Hematopoietic multipotent progenitor cell treated with erythropoietin and hydrocortisone succinate and interleukin-3 and kit ligand, for 8 days (in vitro differentiated cells): ENCODE measurements at places on chromosomes 1 and 21.
A peak's percentile ranks its signal among the peaks of the same experiment; 100 is the strongest.

GRCh38 chr21:31912501-31912900 lies 39.7 kb downstream of the HUNK start:
- DNase-seq = no peak

DNA sequence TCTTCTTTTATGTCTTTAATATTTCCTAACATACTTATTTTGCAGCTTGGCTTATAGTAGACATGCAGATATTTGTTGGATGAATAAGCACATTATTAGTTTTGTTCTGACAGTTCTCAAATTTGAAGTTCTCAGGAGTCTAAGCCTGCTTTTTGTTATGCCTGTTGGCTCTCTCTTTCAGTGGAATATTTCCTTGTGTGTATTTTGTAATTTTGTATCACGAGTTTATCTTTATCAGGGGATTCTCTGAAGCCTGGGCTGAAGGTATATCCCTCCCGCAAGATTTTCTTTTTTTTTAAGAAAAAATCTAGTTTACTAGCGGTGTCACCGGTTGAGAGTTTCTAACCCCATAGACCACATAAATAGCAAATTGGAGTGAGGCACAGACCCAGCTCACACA lies 105.9 kb downstream of the RGL1 start:
- DNase-seq = no peak

DNA sequence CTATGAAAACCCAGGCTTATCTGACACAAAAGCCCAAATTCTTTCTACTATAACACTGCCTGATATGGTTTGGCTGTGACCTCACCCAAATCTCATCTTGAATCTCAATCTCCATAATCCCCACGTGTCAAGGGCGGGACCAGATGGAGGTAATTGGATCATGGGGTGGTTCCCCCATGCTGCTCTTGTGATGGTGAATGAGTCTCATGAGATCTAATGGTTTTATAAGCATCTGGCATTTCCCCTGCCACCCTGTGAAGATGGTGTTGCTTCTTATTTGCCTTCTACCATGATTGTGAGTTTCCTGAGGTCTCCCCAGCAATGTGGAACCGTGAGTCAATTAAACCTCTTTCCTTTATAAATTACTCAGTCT lies 123.3 kb upstream of the USP24 start:
- no peak for DNase-seq

- peak; percentile 100 for DNase-seq
Observed at GRCh38 chr1:12005488-12006166, 13.7 kb upstream of the MIIP start.

DNA sequence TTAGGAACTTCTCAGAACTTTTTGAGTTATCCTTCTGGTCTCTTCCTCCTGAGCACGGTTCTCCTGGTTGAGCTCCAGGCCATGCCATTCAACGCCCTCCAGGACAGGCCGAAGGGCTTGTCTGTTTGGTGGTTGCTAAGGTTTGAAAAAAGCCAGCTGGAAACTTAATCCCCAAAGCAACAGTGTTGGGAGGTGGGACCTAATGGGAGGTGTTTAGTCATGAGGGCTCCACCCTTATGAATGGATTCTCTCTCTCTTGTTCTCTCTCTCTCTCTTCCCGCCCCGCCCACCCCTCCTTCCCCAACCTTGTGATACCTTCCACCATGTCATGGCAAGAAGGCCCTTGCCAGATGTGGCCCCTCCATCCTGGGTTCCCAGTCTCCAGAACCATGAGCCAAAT lies 829 bp downstream of the KCNE1 start:
- DNase-seq = no peak

DNA sequence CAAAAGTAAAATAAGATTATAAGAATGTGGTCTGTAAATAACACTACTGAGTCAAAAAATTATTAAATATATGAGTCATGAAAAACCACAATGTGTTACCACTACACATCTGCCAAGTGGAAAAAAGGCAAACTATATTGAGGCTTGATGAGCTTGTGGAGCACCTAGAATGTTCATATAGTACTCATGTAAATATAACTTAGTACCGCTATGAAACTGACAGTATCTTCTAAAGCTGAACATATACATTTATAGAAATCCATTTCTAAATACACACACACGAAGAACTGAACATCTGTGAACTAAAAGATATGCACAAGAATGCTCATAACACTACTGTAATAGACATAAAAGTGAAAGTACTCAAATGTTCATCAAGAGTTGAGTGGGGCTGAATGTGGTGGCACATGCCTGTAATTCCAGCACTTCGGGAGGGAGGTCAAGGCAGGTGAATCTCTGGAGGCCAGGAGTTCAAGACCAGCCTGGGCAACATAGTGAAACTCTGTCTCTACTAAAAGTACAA lies 18.5 kb upstream of the GBP3 start:
- no peak for DNase-seq

GRCh38 chr1:116553386-116554115 lies 17.3 kb downstream of the CD58 start:
- DNase-seq = no peak

DNA sequence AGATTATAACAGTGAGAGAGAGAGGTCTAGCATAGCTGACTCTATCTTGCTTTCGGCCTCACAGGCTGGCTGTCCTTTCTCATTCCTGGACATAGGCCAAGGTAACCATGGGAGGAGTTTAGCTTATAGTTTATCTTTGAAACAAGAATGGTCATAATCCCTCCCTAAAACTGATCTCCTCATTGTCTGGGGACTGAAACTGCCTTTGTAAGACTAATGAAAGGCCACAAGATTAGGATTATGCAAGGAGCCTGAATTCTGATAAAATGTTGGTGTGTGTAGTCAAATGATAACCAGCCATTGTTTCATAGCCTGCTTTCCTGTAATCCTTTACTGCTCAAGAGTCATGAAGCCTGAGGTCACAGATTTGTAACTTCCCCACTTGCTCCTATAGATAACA lies 131.9 kb upstream of the LYPLAL1 start:
- DNase-seq = peak; percentile 2

GRCh38 chr1:229828461-229828860 lies 202.4 kb downstream of the URB2 start:
- DNase-seq = no peak

DNA sequence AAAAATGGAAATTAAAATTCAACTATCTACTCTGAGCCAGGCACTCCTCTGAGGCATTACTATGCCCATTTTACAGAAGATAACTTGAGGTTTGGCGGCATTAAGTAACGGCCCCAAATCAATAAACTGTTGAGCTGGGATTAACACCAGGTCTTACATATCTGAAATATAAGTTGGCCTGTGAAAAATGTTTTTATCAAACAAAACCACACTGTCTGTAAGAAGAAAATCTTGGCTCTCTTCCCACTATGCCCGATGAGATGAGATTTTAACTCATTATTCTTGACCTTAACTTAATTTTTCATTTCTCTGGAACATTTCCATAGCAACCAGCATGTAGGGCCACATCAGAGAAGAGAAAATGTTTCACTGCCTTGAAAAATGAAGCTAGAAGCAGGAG lies 21.8 kb downstream of the RC3H1 start:
- DNase-seq = peak; percentile 75

DNA sequence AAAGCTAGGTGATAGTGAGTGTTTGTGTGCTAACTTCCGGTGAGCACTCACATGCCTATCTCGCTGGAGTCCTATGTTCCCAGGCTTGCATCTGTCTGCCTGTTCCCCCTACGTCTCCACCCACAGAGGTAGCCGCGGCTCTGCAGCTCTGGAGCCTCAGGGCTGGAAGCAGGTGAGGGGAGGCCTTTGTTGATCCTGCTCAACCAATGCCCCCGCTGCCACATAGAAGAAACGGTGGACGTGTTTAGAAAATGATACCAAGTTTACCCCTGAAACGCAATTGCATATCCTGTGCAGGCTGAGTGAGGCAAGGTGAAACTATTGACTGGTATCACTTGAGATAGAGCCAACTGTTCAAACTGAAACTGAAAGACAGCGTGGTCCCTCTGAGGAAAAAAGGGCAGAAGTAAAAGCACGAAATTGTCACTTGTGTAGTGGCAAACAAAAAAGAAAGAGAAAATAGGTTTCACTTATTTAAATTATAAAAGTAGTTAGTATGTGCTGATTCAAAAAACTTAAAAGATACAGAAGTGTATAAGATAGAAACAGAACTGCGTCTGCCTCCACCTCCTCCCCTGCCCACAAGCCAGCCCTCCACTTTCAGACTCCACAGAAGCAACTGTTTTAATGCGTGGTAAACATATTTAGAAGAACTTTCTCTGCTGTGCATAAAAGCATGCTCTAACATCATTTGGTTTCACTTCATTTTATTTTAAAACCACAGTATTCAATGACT lies 38.6 kb upstream of the ETS2 start:
- DNase-seq = peak; percentile 69

- DNase-seq = peak; percentile 83
Observed at GRCh38 chr1:55215194-55216021, at the start of gene USP24. Gene USP24, minus strand, starts transcription at chr1:55215364. Its CDS starts 251 bp downstream, at chr1:55215113.

DNA sequence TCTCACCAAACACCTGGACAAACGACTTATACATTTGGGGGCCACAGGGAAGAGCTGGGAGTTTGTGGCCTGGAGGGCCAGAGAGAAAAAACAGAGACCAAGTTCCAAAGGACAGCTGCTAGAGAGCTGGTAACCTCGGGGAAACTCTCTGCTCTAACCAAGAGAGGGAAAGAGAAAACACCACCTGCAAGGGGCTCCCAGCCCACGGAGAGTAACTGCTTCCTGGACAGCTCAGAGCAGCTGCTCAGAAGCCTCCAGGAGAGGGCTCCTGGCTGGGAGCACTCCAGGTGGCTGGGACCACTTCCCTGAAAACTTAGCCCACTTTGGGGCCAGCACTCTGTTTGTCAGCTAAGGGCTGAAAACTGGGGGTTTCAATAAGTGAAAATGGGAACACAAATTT lies 154.8 kb upstream of the GRIK3 start:
- no peak for DNase-seq

DNA sequence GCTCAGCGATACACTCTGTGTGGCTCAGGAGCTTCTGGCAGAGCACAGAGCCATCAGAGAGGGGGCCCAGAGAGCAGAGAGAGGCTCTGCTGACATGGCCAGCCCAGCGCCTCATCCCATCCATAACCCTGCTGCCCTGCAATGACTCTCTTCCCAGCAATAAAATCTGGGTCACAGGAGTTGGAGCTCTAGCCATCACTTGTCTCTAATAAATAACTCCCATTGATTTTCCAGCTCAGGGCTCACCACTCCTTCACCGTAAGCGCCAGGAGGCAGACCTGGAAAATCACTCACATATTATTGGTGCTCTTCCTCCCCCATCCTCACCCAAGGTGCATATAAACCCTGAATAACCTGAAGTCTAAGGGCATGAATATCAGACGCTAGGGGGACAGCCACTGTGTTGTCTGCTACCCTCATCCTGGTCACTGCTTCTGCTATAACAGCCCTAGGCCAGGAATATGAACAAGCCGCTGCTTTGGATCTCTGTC lies at the start of gene APCS:
Gene APCS, plus strand, starts transcription at position 366 of the 491 bp plus-strand sequence. Its CDS starts 96 bp downstream, at position 462.
- DNase-seq = no peak

GRCh38 chr1:50427818-50428779 lies 4.9 kb upstream of the DMRTA2 start:
- no peak for DNase-seq

- no peak for DNase-seq
Observed at GRCh38 chr1:228120857-228121489, 11.9 kb upstream of the MRPL55 start.

DNA sequence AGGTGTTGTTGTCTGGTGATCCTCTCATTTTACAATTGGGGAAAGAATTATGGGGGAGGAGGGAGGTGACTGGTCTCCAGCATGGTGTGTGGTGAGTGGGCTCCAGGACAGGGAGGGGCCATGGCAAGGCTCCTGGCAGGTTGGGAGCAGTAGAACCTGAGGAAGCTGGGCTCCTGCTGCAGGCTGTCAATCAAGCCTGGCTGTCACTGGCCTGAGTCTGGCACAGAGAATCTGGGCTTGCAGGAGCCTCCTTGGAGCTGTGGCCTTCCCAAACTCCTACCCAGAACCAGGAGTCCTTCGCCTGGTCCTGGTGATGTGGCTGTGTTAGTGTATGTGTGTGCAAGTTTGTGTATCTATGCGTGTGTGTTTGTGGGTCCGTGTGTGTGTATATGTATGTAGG lies 131.9 kb upstream of the CSF3R start:
- DNase-seq = no peak

- no peak for DNase-seq
Observed at GRCh38 chr1:42108309-42108708, 44.9 kb upstream of the GUCA2B start.

DNA sequence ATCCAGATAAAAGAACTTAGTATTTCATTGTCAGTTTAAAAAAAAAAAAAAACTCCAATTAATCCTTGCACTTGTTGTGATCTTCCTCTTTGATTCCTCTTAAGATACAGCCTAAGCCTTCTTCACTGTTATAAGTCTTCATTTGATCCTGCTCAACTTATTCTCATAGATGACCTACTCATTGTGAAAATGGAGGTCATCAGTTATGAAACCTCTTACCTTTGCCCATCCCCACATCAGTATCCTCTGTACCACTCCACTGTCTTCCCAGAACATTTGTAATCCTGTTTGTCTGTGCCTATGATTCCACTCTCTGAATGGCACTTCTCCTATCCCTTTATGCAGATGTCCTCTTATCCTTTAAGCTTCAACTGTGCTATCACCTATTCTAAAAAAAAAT lies 28.0 kb downstream of the ODR4 start:
- no peak for DNase-seq

- no peak for DNase-seq
Observed at GRCh38 chr1:22080191-22080590, 27.7 kb downstream of the CDC42 start.

DNA sequence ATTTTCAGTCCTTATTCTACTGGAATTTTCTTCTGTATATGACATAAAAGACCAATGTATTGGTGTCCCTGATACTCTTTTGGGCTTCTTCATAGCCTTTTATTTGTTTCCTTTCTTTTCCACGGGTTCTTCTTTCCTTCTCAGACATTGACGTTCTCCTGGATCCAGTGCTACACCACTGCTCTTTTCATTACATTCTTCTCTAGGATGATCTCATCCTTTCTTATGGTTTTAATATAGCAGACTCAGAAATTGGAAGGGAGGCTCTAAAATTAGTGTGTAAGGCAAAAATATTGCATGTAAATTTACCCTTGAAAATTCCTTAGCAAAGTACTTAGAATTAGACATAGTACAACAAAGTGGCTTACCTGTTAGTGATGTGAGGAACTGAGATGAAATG lies 65.3 kb downstream of the SELENOF start:
- no peak for DNase-seq
